ENCODE measurements at places on chromosomes 16 and 17.

DNA sequence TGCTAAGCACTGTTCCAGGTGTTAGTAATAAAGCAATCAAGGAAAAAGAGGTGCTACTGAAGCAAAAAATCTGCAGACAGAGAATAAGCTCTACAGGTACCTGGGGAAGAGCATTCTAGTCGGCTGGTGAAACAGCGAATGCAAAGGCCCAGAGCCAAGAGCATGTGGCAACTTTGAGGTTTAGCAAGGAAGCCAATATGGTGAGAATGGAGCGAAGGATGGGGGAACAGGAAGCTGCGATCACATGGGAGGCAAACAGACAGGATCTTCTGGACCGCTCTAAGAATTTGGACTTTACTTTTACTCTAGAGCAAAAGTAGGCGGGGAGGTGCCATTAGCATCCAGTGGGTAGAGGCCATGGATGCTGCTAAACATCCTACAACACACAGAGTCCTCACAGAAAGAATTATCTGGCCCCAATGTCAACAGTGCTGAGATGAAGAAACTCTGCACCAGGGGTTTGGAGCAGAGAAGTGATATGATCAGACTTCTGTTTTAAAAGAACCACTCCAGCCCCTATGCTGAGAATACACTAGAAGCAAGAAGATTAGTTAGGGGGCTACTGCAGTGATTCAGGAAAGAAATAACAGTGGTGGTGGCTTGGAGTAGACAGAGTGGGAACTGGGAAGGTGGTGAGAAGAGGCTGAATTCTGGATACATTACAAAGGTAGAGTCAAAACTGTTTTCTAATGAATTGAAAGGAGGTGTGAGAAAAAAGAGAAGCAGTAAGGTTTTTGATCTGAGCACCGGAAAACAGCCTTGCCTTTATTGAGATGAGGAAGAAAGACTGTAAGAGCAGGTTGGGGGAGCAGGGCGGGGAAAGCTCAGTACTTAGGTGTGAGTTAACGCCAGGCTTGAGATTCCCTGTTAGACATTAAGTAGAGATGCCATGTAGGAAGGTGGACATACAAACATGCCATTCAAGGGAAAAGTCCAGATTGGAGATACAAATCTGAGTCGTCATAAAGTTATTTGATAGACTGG is 11.0 kb downstream of the EFTUD2 start:
- DNase-seq, result no peak

GRCh38 chr17:38732376-38733281 is 2.5 kb downstream of the CISD3 start:
- DNase-seq, result no peak

DNA sequence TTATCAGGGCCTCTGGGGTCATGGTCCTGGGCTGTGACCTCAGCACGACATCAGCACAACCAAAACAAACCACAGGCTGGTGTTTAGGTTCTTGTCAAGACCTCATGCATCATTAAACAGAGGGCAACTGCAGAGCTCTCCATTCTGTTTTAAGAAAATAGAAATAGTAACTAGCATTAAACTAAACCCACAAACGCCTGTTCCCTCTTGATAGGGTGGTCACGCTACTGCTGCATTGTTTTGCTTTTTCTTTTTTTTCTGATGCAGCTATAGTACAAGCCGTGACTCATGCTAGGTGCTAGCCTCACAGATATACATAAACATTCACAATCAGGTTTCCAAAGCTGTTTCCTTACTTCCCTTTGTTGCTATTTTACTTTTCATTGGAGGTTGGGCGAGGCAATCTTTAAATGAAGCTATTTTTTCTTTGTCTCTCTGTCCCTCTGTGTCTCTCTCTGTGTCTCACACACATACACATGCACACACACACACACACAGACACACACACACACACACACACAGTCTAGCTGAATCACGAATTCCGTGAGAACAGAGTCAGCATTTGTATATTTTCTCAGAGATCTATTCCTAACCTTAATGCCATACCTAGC is 310.3 kb downstream of the CDH13 start:
- no peak for DNase-seq

GRCh38 chr17:73600103-73600871 is 44.0 kb downstream of the SDK2 start:
- no peak for DNase-seq

GRCh38 chr17:74274060-74274708 is at the start of gene DNAI2:
DNAI2 (plus strand) TSS chr17:74274234; CDS start chr17:74281818, 7,584 bp downstream.
- peak; percentile 37 for DNase-seq

DNA sequence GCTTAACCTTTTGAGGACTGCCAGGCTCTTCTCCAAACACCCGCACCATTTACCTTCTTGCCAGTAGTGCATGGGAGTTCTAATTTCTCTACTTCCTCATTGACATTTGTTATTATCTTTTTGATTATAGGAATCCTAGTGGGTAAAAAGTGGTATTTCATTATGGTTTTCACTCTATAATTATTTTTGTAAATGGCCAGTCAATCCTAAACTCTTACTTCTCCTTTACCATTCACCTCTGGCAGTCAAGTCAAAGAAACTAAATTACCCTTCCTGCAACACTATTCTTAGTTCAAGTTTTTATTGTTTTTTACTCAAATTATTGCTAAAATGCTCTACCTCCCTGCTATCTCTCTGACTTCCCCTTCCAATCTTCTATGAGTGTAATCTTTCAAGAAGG is 29.8 kb upstream of the ANKFY1 start:
- no peak for DNase-seq

DNA sequence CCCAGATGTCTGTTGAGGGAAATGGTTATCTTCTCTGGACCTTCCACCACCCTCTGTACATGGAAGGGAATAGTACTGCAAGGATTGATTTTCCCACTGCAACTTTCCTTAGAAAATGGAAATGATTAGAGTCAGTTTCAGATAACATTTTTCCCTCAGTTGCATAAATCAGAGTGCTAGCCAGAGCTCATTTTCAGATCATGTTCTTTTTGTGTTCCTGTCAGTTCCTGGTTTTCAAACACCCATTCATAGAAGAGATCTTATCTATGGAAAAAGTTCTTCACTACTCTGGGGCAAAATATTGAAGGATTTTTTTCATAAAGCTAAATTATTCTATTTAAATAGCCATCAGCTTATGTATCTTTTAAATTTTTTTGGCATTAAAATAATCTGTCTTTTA is 11.7 kb upstream of the COX10 start:
- DNase-seq, result no peak

DNA sequence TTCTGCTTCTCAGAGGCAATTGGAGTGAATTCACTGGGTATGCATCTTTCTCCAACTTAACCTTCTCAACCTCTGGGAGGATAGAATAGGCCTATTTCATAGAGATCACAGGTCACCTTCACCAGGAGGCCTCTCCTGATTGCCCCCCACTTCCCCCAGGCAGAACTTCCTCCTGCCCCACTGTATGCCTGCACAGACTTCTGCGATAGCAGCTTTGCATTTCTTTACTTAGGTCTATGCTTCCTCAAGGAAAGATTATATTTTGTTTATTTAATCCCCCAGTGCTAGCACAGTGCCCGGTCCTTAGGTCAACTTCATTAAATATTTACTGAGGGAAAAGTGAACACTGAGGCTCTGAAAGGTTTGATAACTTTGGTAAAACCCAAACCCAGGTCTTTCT is 19.9 kb downstream of the MYO18A start:
- DNase-seq, result no peak

GRCh38 chr17:8766731-8767130 is 8.4 kb upstream of the SPDYE4 start:
- no peak for DNase-seq

DNA sequence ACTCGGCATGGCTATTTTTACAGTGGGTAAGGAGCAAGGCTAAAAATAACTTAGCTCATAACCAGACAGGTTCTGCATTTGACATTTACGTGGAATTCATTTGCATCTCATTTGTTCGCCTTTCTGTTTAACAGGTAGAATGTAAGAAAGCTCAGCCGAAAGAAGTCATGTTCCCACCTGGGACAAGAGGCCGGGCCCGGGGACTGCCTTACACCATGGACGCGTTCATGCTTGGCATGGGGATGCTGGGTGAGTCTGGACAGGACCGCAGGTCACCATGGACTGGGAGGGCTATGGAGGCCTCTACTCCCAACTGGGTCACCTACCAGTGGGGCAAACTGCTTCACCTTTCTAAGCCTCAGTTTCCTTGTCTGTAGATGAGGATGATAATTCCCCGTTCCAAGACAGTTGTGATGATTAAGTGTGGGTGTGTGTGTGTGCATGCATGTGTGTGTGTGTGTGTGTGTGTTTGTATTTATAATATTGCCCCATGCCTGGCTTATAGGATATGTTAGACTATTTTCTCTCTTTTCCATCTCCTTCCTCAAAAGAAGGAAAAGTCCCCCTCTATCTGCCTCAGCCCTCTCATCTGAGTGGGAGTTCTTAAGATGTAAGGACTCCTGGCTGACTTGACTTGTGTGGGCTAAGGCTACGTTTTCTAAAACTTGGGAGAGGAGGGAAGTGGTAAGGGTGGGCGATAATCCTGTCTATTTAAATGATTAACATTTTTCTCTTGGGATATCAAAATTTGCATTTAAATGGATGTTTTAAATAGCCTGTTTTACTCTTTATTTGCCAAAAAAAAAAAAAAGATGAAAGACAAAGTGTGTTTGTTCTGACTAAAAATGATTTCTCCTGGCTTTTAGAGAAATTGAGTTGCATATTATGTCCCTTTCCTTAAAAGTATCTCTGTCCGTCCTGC is 129.0 kb downstream of the CCDC182 start:
- DNase-seq, result no peak

DNA sequence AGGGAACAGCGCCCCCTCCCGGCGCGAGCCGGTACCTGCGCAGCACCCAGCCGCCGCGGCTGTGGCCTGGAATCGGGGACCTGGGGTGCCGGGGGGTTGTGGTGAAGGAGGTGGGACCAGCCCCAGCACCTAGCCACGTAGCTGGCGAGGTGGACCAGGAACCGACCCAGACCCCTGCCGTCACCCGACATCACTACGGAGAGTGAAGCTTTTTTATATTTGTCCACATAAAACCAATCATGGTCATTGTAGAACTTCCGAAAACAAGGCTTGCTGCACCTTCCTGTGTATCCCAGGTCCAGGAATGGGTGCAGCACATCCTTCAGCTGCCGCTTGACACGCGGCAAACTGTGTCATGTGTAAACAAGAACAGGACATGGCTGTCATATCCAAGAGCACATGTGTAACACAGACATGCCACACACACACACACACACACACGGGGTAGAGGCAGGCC is 1.3 kb downstream of the HBQ1 start:
- no peak for DNase-seq

GRCh38 chr17:4054446-4054845 is 88.4 kb downstream of the ZZEF1 start:
- DNase-seq, result no peak

DNA sequence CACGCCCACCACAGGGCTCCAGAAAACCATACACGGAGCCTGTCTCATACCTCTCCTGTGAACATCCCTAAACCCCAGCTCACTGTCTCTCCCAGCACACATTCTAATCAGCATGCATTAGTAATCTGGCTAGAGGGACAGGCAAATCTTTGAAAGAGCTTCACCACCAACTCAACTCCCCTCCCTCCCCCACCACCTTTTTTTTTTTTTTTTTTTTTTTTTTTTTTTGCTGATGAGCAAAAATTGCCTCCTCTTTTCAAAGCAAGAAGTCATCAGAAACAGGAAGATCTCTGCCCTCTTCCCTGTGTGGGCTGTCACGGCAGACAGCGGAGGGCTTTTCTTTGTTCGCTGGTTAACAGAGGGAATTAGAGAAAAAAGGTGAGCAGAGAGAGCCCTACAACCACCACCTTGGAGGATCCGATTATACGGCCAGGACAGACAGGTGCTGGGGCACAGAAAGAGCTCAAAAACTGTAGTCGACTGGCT is 19.9 kb downstream of the GAS7 start:
- DNase-seq, result no peak

DNA sequence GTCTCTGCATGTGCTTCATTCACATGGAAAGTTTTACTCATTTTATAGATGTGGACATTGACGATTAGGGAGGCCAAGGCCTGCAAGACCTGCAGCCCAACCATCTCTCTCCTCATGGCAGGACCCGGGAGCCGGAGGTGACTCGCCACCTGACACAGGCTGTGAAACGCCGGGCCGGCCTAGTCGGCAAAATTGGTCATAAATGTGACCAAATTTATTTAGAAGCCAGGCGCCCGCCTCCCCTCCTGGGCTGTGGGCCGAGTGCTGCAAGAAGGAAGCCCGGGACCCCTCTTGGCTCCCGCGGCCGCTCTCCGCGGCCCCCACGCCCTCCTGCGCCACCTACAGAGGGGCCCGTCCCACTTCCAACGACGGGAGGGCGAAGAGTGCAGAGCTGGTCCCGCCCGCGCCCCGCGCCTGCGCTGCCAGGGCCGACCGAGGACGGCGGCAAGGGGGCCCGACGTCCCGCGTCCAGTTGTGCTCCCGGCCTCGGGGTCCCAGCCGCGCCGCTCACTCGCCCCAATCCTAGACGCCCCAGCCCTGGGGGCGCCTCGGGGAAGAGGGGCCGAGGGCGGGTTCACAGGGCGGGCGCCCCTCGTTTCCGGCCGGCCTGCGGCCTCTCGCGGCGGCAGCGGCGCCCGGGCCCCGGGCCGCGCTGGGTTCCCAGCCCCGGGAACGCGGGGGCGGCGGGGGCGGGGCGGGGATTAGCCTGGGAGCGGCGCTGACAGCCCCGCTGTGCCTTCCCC is 47.5 kb downstream of the WNT3 start:
- peak; percentile 24 for DNase-seq

Data from activated naive CD4-positive, alpha-beta T cell treated with Interleukin-2 at 50 U/mL for 16 hours (primary cell).